ENCODE measurements at places on chromosomes 2 and 18. TPM values are rescaled to one million over a fixed set of nuclear protein-coding genes. Genes with fewer than 3 reads are reported as not detected.

The SCLY gene
- total RNA-seq, result 35.9 TPM

The C2orf66 gene
- total RNA-seq, result 0.08 TPM

The ANTXR1 gene
- total RNA-seq, result 67.4 TPM

The CCDC150 gene
- 17.4 TPM for total RNA-seq

The ANKRD62 gene
- not detected for total RNA-seq

The C2orf72 gene
- not detected for total RNA-seq

The ASPRV1 gene
- total RNA-seq, result 0.95 TPM

The NYAP2 gene
- total RNA-seq, result 0.69 TPM

GRCh38 chr2:218798767-218799504 lies 17.0 kb downstream of the CYP27A1 start:
- DNase-seq, result no peak

GRCh38 chr2:112021781-112022231 lies 33.3 kb upstream of the TMEM87B start:
- DNase-seq, result no peak

DNA sequence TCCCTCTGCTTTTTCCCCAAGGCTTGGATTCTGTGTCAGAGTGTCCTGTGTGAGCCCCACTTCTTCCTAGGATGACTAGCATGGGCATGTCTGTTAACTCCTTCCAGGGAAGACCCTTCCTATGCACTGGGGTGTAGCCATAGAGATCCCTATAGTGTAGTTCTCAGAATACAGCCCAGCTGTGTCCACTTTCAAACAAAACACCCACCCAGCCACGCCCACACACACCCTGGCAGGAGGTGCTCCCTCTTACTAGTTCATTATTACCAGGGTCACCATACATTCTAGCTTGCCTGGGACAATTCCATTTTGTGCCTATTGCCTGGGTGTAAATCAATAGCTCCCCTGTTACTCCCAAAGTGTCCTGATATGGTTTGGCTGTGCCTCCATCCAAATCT lies 195.6 kb downstream of the MYCN start:
- DNase-seq, result no peak

DNA sequence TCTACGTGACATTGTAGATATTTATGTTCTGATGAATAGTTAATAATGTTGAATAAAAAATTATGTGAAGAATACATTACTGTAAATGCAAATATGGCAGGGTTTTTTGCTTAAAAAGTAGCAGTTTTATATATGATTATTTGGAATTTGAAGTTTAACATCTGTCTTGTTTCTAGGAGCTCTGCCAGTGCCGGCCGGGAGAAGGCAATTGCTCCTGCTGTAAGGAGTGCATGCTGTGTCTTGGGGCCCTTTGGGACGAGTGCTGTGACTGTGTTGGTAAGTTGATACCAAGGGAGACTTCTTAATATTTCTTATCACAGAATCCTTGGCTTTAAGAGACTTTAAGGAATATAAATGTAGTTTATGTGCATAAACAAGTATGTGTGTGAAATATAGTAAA lies 25.2 kb downstream of the TWSG1 start:
- no peak for DNase-seq

DNA sequence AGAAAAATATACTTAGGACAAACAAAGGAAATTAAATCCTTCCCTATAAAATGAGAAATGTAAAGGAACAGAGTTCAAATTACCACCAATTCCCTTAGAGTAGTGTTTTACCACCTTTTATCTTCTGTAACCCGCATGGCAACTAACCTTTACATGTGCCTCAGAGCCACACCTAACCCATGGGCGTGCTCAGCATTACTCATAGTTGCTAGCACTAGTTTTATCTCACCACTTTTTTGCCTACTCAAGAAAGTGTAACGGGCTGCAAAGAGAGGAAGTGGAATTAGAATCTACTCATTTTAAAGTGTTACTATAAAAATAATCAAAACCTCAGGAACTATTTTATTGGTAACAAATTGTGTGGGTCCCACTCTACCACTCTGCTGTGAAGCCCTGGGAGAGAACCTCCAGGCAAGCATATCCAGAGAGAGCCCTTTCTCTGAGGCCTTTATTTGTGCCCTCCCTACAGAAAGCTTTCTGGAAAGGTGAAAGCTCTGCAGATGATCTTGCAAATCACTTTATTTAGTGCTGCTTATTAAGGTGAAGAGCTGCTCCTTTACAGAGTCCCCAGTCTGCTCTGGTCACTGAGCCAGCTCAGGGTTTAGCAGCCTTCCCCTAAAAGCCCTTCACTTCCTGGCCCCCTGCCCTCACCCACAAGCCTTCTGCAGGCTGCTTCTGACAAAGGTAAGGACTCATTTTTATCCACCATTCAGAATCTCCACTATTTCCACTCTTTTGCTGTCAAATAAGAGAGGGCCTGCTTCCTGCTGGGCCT lies 98.8 kb downstream of the TRABD2A start:
- no peak for DNase-seq

GRCh38 chr2:98448441-98449145 lies 3.9 kb downstream of the INPP4A start:
- no peak for DNase-seq

- DNase-seq, result no peak
Observed at GRCh38 chr2:180219491-180219890, 212.4 kb upstream of the CWC22 start.

DNA sequence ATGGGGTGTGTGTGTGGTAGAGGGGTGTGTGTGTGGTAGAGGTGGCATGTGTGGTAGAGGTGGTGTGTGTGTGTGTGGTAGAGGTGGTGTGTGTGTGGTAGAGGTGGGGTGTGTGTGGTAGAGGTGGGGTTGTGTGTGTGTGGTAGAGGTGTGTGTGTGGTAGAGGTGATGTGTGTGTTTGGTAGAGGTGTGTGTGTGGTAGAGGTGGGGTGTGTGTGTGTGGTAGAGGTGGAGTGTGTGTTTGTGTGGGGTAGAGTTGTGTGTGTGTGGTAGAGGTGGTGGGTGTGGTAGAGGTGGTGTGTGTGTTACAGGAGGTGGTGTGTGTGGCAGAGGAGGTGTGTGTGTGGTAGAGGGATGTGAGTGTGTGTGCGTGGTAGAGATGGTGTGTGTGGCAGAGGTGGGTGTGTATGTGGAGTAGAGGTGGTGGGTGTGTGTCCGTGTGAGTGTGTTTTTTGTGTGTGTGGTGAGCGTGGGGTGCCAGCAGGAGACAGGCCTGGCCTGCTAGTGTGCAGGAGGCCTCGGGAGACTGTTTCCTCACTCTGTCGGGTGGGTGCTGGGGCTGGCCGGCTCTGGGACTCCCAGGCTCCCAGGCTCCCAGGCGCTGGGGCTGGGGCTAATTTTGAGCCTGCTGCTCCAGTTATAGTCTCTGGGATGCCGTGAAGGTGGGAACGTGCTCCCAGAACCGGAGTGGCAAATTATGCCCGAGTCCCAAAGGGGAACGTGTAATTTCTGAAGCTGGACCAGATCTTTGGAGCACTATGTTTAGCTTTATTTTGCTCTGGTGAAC lies 165.2 kb downstream of the DYSF start:
- DNase-seq, result peak; percentile 63

DNA sequence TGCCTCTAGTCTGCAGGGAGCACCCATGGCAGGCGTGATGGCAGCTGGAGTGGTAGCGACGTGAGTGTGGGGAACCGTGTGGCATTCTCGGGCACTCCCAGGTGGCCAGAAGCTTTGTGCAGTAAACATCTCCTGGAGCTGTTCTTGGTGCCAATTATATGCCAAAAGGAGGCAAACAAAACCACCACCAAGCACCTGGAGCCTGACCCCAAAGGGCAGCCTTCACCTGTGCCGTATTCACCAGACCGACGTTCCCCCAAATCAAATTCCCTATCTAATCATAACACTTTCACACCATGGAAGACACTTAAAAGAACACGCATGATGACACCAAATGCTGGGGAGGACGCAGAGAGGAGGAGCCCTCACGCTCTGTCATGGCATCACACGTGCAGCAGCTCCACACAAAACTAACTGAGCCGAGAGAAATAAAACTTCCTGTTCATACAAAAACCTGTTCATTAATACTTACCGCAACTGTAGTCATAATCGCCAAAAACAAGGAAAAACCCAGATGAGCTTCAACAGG lies 123.6 kb downstream of the EIPR1 start:
- no peak for DNase-seq

GRCh38 chr18:56443166-56443907 lies 195.1 kb downstream of the TXNL1 start:
- DNase-seq, result no peak

- DNase-seq, result no peak
Observed at GRCh38 chr18:49630246-49630699, 68.4 kb downstream of the LIPG start.
